ENCODE measurements at places on chromosomes 16 and 17.

- DNase-seq: no peak
Observed at GRCh38 chr16:17222871-17223401, 247.8 kb downstream of the XYLT1 start.

- DNase-seq: peak; percentile 17
Observed at GRCh38 chr16:30054959-30055553, 10.5 kb upstream of the ALDOA start.

DNA sequence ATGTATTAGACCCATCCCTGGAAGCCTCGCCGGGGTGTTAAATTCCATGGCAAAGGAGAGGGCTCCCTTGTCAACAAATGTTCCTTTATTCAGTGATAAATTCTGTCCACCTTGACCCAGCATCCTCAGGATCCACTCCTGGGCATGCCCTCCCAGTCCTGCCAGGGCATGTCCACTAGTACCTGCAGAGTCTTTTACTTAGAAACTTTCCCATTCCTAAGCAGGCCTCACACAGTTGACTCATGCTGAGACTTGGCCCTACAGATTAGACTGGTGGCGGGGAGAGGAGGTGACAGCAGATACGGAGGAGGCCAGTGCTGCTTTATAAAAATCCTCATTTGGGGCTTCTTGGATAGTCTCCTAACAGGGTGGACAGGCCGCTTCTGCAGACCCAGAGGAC lies 88.8 kb downstream of the CYLD start:
- no peak for DNase-seq

- peak; percentile 58 for DNase-seq
Observed at GRCh38 chr17:80005360-80006338, 30.0 kb downstream of the TBC1D16 start.

DNA sequence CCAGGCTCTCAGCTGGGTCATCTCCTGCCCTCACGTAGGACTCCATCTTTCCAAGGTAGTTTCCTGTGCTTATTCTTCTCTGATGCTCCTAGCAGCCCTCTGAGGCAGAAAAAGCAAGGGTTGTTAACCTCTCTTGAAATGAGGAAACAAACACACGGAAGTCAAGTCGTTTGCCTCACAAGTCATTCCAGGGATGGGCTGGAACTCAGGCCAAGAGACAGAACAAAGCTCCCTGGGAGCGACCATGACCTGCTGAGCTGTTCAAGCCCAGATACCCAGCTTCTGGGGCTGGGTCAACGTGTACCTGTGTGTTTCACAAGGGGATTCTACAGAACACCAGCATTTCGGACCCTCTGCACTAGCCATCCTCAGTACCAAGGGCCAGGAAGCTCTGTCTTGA lies 28.1 kb downstream of the SRL start:
- DNase-seq: no peak

- DNase-seq: no peak
Observed at GRCh38 chr17:47952171-47953021, 5.3 kb downstream of the PRR15L start.

DNA sequence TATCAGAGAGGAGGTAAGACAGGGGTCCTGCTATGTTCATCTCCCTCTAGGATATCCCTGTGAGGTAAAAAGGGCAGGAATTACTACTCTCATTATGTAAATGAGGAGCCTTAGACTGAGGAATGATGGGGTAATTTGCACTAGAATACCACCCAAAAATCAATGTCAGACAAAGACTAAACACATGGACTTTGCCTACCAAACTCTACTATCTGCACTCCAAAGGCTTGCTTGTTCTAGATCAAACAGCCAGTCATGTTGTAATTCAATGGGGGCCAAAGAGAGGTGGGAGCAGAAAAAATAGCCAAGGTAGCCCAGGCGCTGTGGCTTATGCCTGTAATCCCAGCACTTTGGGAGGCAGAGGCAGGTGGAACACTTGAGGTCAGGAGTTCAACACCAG lies 120.7 kb downstream of the LYRM1 start:
- no peak for DNase-seq

- DNase-seq: no peak
Observed at GRCh38 chr16:72362973-72363372, 191.0 kb upstream of the PMFBP1 start.

DNA sequence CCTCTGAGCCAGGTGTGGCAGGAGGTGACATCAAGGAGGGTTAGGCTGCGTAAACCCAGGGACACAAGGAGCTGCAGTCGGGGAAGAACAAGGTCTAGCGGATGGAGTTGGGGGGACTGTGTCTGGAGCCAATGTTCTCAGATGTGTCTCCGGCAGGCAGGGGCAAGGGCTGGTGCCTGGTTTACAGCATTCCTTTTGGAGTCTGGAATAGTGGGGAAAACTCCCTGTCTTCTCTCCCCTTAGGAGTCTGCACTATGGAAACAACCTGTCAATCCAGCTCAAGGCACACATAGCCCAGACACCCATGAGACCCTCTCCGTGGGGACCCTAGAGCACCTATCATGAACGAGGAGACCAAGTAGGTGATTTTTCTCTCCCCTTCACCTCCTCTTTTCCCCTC lies 27.5 kb downstream of the NLRC5 start:
- DNase-seq: no peak

DNA sequence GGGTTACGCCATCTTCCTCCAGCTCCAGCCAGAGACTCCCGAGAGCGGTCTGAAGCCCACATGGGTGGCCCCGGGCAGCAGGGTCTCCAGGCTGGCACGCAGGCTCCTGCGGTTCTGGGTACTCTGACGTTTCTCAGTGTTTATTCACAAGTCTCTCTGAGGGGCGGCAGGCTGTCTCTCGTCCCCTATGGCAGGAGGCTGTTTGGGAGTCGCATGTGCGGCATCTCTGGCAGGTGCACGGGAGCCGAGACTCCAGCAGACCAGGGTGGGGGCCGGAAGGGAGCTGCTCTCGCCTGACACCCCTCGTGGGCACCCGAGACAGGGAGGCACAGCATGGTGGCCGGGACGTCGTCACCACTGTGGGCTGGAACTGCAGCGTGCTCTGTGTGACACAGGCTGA lies 48.1 kb downstream of the ZNF778 start:
- no peak for DNase-seq

GRCh38 chr16:19245326-19245925 lies 40.1 kb upstream of the CLEC19A start:
- DNase-seq: no peak

GRCh38 chr16:14961405-14962186 lies 13.2 kb upstream of the PDXDC1 start:
- no peak for DNase-seq

- no peak for DNase-seq
Observed at GRCh38 chr17:65564793-65565192, 3.3 kb upstream of the AXIN2 start.

- peak; percentile 31 for DNase-seq
Observed at GRCh38 chr17:8326511-8327302, 12.9 kb upstream of the ODF4 start.

DNA sequence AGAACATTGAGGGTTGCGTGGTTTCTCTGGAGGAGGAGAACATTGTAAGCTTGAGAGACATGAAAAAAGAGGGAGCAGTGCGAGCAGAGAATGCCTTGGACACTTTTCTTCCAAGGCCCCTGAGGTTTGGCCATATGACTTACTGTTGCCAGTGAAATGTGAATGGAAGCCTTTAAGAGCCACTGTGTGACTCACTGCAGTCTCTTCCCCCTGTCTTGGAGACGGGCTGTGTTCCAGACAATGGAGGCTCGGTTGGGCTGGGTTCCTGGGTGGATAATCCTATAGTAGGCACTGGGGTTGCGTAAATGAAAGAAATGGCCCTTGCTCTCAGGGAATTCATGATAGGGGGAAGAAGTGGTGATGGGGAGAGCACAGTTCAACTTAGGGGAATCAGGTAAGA lies 75.5 kb downstream of the SHISA9 start:
- no peak for DNase-seq

DNA sequence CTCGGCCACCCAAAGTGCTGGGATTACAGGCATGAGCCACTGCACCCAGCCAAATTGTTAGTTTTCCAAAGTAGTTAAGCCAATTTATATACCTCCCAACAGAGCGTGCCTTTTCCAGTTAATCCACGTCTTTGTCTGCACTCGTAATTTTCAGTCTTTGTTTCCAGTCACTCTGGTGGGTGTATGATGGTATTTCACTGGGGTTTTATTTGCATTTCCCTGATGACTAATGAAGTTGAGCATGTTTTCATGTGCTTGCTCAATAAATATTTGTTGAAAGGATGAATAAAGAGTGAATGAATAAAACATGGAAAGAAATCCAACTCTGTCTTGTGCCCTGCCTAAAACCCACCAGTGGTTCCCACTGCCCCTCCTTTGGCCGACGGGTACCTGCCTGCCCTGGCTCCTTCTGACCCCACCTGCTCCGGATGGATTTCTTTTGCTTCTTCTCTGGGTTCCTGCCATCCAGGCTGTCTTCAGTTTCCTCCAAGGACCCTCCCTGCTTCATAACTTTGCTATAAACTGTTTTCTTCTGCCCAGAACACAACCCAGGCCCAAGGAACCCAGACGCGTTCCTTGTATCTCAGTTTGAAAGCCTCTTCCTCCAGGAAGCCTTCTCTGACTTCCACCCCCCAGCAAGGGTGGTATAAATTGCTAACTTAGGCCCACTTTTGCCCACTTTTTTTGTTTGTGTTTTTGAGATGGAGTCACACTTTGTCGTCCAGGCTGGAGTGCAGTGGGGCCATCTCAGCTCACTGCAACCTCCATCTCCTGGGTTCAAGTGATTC lies 3.0 kb upstream of the ABCC1 start:
- DNase-seq: no peak

- DNase-seq: no peak
Observed at GRCh38 chr16:85894266-85894665, 4.7 kb upstream of the IRF8 start.
